ENCODE measurements at places on chromosomes 1 and 21. TPM values are rescaled to one million over a fixed set of nuclear protein-coding genes. Genes with fewer than 3 reads are reported as not detected.

GRCh38 chr1:107727866-107728265 is 237.1 kb downstream of the VAV3 start:
- no peak overlapping the region for H3K27ac ChIP-seq
- DNase-seq, result no peak
- H3K36me3 ChIP-seq, result no peaks in the 10 kb centered on the region
- H3K27me3 ChIP-seq, result no peaks in the 10 kb centered on the region
- no peak overlapping the region for H3K4me3 ChIP-seq
- H3K4me1 ChIP-seq, result no peaks in the 10 kb centered on the region

- no peaks in the 10 kb centered on the region for H3K4me1 ChIP-seq
- H3K4me3 ChIP-seq, result no peak overlapping the region
- no peaks in the 10 kb centered on the region for H3K36me3 ChIP-seq
- no peaks in the 10 kb centered on the region for H3K27me3 ChIP-seq
- no peak for DNase-seq
- H3K27ac ChIP-seq, result no peak overlapping the region
These were observed 55.2 kb downstream of the RNF220 start for GRCh38 chr1:44460107-44460882.

GRCh38 chr1:150552128-150552910 is 3.1 kb downstream of the ADAMTSL4 start:
- no peaks in the 10 kb centered on the region for H3K36me3 ChIP-seq
- no peak overlapping the region for H3K4me3 ChIP-seq
- peak overlapping the region; percentile 89 for H3K27ac ChIP-seq
- H3K4me1 ChIP-seq, result peaks cover 16% of the 10 kb centered on the region
- peak; percentile 97 for DNase-seq
- H3K27me3 ChIP-seq, result no peaks in the 10 kb centered on the region

- H3K27me3 ChIP-seq, result no peaks in the 10 kb centered on the region
- no peaks in the 10 kb centered on the region for H3K36me3 ChIP-seq
These were observed 710.6 kb downstream of the MATN1 start for GRCh38 chr1:30012455-30013440.

- H3K27me3 ChIP-seq, result no peaks in the 10 kb centered on the region
- peak overlapping the region; percentile 78 for H3K4me3 ChIP-seq
- H3K4me1 ChIP-seq, result no peaks in the 10 kb centered on the region
- DNase-seq, result no peak
- H3K27ac ChIP-seq, result no peak overlapping the region
These were observed 391 bp upstream of the CENPS start for GRCh38 chr1:10429868-10430215.

DNA sequence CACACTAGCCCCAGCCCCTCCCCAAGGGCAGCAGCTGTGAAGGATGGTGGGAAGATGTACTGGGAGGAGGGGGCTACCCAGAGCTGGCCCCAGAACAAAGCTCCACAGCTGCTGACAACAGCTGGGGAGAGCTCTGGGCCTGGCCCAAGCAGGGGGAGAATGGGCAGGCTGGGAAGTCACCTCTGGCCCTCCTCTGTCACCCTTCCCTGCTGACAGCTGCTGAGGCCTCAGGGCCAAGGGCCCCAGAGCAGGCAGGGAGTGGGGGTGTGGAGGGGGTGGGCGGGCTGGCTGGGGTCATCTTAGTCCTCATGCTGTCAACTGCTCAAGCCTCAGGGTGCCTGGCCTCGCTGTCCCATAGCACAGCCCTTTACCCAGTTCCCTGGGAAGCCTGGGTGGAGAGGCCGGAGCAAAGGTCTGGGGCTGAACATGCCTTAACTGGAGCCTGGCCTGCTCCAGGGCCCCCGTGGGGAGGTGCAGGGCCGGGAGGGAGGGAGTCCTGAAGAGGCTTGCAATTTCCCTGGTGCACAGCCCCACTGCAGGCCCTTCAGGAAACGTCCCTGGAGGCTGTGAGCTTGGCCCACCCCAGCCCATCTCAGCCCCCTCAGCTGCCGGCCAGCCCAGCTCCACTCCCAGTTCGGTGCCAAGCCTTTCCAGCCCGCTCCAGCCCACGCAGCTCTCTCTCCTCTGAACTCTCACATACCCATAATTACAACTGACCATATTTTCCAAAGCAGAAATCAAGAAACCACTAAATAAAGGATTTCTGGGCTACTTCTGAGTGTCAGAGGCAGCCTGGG is 25.7 kb downstream of the HSPG2 start:
- DNase-seq, result peak; percentile 79
- peak overlapping the region; percentile 54 for H3K27ac ChIP-seq
- H3K27me3 ChIP-seq, result no peaks in the 10 kb centered on the region
- no peaks in the 10 kb centered on the region for H3K36me3 ChIP-seq

The FGR gene
- 14.1 TPM for total RNA-seq

The SLC1A7 gene
- not detected for total RNA-seq

The AK4 gene
- total RNA-seq, result 13.2 TPM

The OR2T11 gene
- not detected for total RNA-seq

The ADAM30 gene
- total RNA-seq, result not detected

The FBLIM1 gene
- total RNA-seq, result 70.8 TPM

The SMCP gene
- total RNA-seq, result not detected
